Body of pancreas (tissue), 4 donors: ENCODE measurements at places on chromosomes 4 and X. TPM values are rescaled to one million over a fixed set of nuclear protein-coding genes. Genes with fewer than 3 reads are reported as not detected.

UGT2B11 gene
- not detected for total RNA-seq

NHSL2 gene
- 1.6 TPM for total RNA-seq

- H3K4me3 ChIP-seq = no peak overlapping the region
- no peaks in the 10 kb centered on the region for H3K4me1 ChIP-seq
- no peaks in the 10 kb centered on the region for H3K27me3 ChIP-seq
- no peak for DNase-seq
These were observed 50.4 kb upstream of the SLC25A4 start for GRCh38 chr4:185092535-185093197.

GRCh38 chrX:38183596-38183995, 37.1 kb downstream of the SRPX start:
- no peak for DNase-seq
- H3K27me3 ChIP-seq = no peaks in the 10 kb centered on the region
- no peaks in the 10 kb centered on the region for H3K36me3 ChIP-seq
- H3K4me3 ChIP-seq = no peak overlapping the region
- H3K27ac ChIP-seq = no peak overlapping the region

DNA sequence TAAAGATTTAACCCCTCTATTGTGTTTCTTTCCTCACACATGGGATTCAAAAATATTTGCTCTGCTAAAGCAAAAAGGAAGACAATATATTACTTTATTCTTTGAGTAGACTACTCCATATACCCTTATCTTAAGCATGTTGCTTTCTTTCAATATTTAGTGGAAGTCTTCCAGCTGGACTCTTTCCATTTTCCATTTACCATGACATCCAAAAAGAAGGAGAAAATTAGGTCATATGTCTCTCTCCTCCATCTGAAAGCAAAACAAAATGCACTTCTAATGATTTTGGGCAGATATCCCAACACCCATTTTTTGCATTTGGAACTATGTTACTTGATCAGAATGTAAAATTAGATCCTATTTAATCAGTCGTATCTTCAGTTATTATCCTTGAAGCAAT, 1336.5 kb downstream of the PCDH19 start:
- no peak for DNase-seq
- H3K4me1 ChIP-seq = no peaks in the 10 kb centered on the region
- H3K27me3 ChIP-seq = no peaks in the 10 kb centered on the region
- H3K4me3 ChIP-seq = no peak overlapping the region
- H3K36me3 ChIP-seq = no peaks in the 10 kb centered on the region

GRCh38 chr4:52110171-52110570, 59.1 kb downstream of the SPATA18 start:
- no peak overlapping the region for H3K4me3 ChIP-seq
- no peaks in the 10 kb centered on the region for H3K27me3 ChIP-seq
- no peaks in the 10 kb centered on the region for H3K4me1 ChIP-seq

- no peak overlapping the region for H3K27ac ChIP-seq
- no peaks in the 10 kb centered on the region for H3K4me1 ChIP-seq
- H3K4me3 ChIP-seq = no peak overlapping the region
- no peaks in the 10 kb centered on the region for H3K36me3 ChIP-seq
- H3K27me3 ChIP-seq = no peaks in the 10 kb centered on the region
These were observed 484.2 kb upstream of the BOD1L1 start for GRCh38 chr4:14111730-14112181.
